ENCODE measurements at places on chromosomes 16 and 17. TPM values are rescaled to one million over a fixed set of nuclear protein-coding genes. Genes with fewer than 3 reads are reported as not detected.

DNA sequence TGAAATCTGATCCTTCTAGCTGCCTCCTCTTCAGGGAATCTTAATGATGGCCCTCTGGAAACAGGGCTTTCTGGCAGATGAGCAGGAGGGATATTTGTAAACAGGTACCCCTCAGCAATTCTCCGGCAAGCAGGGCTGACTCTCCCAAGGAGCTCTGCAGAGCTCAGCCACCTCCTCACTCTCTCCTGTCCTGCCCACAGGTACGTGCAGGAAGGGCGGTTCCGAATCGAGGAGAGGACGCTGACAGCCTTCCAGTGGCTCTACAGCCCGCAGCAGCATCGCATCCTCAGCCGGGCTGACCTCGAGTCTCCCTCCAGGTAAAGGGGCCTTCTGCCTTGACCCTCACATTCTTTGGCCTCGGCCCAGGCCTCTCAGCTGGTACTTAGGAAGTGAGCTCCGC lies 20.7 kb upstream of the CCDC92B start:
- no peak overlapping the region for H3K4me3 ChIP-seq
- H3K27ac ChIP-seq: no peak overlapping the region
- no peaks in the 10 kb centered on the region for H3K36me3 ChIP-seq
- 0 out of 2 replicates have a peak, but pooled peaks cover 5% of the 10 kb centered on the region for H3K4me1 ChIP-seq
- H3K27me3 ChIP-seq: peaks cover 10% of the 10 kb centered on the region

- H3K4me1 ChIP-seq: peaks cover 27% of the 10 kb centered on the region
- peak overlapping the region; percentile 91 for H3K4me3 ChIP-seq
- no peak for DNase-seq
- H3K27me3 ChIP-seq: peaks cover 23% of the 10 kb centered on the region
- peak overlapping the region; percentile 100 for H3K27ac ChIP-seq
Observed at GRCh38 chr16:1610899-1611632, 806 bp downstream of the IFT140 start.

DNA sequence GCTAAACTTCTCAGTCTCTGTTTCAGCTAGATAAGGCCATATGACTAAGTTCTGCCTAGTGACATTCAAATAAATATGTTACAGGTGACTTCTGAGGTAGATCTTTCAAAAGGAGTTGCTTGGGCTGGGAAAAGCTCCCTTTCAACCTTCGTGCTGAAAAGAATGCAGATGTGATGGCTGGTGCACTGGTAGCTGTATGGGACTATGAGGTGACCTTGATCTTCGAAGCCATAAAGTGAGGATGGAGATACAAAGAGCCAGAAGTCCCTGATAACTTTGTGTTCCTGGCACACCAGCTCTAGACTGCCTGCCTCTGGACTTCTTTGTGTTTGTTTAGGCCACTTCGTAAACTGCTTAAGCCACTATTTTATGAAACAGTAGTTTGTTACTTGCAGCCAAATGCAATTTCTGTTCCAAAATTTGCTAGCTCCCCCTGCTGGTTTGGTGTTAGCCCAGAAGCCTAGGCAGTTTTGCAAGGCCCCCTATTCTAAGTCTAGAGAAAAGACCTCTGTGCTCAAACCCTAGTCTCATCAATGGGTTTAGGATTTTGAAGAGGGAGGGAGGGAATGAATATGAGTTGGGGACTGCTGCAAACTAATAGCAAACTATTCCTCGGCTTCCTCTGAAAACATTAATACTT lies 23.3 kb upstream of the ERCC4 start:
- no peak overlapping the region for H3K27ac ChIP-seq
- no peaks in the 10 kb centered on the region for H3K27me3 ChIP-seq
- H3K4me1 ChIP-seq: no peaks in the 10 kb centered on the region
- no peak for DNase-seq
- peaks cover 5% of the 10 kb centered on the region for H3K36me3 ChIP-seq

DNA sequence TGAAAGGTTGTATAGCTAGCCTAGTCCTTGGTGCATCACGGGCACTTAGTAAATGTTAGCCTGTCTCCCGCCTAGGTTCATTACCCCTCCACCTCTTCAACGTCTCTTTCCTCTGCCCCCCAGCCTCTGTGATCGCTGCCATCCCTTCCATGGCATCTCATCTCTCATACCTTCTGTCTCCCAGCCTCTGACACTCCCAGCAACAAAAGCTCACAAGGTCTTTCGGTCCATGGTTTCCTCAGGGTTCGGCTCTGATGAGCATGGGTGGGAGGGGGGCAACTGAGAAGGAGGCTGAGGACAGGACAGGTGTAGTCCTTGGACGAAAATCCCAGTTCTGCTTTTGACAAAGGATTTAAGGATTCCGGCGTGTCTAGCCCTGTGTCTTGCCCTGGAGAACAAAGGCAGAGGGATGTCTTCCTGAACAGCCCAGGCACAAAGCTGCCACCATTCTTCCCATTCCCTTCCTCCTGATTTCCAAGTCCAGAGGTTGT lies 16.7 kb downstream of the CCR7 start:
- H3K27me3 ChIP-seq: no peaks in the 10 kb centered on the region
- DNase-seq: no peak
- H3K27ac ChIP-seq: peak overlapping the region; percentile 65
- peaks cover 22% of the 10 kb centered on the region for H3K4me1 ChIP-seq
- H3K4me3 ChIP-seq: no peak overlapping the region

DNA sequence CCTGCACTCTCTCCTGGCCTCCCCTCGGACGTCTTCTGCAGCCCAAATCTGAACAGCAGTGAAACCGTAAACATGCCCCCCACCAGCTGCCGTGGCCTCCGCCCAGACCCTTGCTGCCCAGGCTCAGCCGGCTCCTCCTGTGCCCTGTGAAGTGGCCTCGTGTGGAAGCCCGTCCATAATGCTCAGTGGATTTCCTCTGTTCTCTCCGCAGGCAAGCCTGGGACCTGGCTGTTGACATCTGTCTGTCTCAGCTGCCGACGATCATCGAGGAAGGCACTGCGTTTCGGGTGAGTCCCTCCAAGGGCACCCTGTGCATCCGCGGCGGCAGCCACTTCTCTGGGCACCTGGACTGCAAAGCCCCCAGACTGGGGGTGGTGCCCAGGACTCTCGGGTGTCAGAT lies 153.9 kb upstream of the CHMP6 start:
- no peaks in the 10 kb centered on the region for H3K36me3 ChIP-seq
- H3K4me1 ChIP-seq: peaks cover 15% of the 10 kb centered on the region
- H3K4me3 ChIP-seq: no peak overlapping the region
- peak overlapping the region; percentile 23 for H3K27ac ChIP-seq

DNA sequence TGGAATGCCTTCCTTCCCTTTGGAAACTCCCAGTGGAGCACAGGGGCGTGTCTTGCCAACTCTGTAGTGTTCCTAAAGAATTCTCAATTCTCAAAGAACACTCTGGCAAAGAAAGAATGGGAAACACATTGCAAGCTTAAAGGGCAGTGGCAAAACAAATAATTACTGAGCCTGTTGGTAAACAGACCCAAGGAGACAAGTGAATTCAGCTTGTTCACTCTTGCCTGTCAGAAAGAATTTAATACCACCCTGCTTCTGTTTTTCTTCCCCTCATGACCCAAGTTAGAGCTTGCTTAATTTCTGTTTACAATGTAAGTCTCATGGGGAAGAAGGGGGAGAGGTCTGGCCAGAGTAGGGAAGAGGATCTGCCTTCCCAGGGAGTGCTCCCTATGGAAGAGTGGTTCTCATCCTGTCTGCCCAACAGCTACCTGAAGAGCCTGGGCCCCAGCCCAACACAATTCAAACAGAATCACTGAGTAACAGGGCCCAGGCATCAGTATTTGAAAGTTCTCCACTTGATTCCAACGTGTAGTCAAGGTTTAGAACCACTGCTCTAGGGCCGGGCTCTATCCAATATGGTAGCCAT lies 386.0 kb downstream of the SLC39A11 start:
- H3K27me3 ChIP-seq: no peaks in the 10 kb centered on the region
- DNase-seq: no peak
- no peaks in the 10 kb centered on the region for H3K4me1 ChIP-seq
- no peak overlapping the region for H3K27ac ChIP-seq
- H3K36me3 ChIP-seq: peaks cover 8% of the 10 kb centered on the region

The CDH5 gene
- total RNA-seq: 0.14 TPM

The CD300E gene
- total RNA-seq: not detected

The PLXDC1 gene
- total RNA-seq: 4.1 TPM
